ENCODE measurements at places on chromosomes 16 and 17.

DNA sequence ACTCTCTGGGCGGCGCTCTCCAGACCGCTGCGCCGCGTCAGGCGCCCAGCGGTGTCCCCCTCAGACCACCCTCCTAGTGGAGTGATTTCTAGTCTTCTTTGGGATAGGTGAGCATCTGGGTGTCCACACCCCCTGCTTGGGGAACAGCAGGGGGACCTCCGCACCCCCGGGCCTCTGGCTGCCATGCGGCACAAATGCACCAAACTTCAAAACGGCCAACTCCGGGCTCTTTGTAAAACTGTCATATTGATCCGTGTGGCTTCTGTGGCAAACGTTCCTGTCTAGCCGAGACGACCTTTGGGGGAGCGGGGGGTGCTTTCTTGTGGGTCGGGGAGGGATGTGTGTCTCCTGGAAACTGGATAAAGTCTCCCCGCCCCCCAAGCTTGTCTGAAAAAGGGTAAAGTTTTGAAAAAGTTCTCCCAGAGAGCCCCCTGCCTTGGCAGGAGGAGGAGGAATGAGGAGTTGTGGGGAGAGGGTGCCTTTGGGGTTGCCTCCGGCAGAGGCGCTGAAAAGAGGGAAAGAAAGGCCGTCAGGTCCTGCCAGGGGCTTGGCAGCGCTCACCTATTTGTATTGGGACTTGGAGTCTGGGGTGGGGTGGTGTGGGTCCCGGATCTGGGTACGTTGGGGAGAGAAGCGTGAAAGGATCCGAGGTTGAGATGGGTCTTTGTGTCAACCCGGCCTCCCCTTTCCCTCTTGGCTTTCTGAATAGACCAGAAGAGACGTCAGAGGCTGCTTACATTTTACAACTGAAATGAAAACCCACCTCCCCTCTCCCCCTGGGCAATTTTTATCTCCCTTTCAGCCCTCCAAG lies 2.2 kb upstream of the CHD3 start:
- peak; percentile 64 for DNase-seq

- DNase-seq, result no peak
Observed at GRCh38 chr16:31118223-31119155, 1.0 kb downstream of the KAT8 start.

- no peak for DNase-seq
Observed at GRCh38 chr17:74740173-74740572, 3.1 kb downstream of the RAB37 start.

DNA sequence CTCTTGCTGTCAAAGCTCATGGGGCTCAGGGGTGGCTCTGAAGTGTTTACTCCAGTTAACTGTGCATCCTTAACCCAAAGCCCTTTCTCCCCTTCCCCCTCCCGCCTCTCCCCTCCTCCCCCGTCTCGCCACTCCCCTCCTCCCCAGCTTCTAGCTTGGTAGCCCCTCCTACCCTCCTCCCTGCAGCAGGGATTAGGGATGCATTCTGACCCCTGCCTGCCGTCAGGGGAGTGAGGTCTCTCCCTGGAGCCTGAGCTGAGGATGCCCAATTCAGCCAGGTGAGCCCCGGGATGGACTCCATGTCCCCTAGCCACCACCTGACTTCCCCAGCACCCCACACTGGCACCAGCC lies 1.6 kb downstream of the HS3ST6 start:
- no peak for DNase-seq

- no peak for DNase-seq
Observed at GRCh38 chr16:67156143-67156844, 3.4 kb downstream of the TRADD start.

GRCh38 chr17:18087610-18088491 lies at the start of gene DRG2:
Gene DRG2, plus strand, starts transcription at chr17:18087948. Its CDS starts 76 bp downstream, at chr17:18088024.
- peak; percentile 76 for DNase-seq

DNA sequence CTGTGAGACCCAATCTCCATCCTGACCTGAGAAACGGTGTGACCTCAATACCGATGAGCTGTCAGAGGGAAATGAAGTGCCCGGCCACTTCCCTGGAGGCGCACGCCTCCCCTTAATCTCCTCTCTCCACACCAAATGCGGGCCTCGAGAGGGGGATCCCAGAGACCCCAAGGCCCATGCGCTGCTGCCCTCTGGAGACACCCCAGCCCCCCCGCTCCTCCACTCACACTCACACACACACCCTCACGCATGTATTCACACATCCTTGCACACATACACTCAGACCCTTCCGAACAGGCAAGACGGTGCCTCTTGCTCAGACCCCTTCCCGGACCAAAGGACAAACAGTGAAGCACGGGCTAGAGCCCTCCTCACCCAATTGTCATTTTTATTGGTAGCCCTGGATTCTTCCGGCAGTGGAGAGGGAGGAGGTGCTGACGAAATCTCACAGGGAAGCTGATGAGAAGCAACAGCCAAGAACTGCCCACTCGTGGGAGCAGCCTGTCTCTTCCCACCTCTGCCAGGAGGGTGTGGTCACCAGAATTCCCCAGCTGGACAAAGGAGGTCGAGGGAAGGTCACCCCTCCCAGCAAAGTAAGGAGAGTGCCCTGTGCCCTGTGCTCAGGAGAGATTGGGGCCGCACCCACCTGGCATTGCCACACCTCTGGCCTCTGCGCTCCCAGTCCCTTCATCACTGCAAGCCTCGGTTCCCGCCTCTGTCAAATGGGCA lies 136.0 kb upstream of the TNRC6C start:
- no peak for DNase-seq

GRCh38 chr16:21950782-21951521 lies 2.2 kb upstream of the UQCRC2 start:
- DNase-seq, result no peak

GRCh38 chr17:58960068-58960467 lies 146.6 kb downstream of the TRIM37 start:
- DNase-seq, result no peak

- DNase-seq, result no peak
Observed at GRCh38 chr17:7922269-7922844, 6.3 kb upstream of the RNF227 start.

DNA sequence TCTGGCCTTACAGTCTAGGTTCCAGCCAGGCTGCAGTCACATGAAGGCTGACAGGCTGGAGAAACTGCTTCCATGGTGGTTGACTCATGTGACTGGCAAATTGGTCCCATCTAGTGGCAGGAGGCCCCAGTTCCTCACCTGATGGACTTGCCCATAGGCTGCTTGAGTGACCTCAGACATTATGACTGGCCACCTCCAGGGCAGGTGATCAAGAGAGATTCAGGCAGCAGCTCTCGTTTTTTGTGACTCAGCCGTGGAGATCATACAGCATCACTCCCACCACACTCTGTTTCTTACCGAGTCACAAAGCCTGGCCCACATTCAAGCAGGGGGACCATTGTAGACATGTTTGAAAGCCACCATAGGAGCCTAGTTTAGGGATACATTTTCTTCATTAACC lies 34.5 kb downstream of the SIAH1 start:
- no peak for DNase-seq

DNA sequence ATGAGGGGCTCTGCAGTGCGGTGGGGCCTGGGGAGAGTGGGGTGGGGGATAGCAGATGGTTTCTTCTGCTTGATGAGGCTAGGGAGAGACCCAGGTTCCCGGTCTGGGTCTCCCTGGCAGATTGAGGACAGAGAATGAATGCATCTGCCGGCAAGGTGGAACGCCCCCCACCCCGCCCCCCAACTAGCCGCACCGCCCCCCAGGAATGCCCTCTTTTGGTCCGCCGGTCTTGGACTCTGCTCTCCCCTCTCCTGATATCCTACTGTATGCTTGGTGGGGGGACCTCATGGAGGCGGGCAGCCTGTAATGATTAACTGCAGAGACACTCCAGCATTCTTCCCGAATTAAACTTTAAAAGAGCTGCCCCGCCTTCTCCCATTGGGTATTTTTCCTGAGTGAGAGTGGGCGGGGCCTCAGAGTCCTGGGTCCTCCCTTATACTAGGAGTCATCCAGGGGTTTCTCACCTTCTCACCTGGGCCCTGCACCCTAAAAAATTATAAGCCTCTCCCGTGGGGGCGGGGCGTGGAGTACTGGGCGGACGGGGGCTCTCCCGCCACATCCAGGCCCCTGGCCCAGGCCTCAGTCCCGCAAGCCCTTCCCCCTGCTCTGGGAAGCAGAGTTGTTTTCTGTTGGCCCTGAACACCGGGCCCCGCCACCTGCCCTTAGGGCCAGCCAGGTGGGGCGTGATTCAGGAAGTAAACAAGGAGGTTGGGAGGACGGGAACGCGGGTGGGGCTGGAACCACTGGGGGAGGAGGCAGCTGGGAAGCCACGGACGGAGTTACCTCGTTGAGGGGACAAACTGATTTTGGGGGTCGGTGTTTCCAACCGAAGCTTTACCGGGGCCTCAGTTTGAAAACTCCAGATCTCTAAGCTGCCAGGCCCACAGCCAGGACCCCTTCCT lies 1.5 kb downstream of the GRB7 start:
- DNase-seq, result no peak

DNA sequence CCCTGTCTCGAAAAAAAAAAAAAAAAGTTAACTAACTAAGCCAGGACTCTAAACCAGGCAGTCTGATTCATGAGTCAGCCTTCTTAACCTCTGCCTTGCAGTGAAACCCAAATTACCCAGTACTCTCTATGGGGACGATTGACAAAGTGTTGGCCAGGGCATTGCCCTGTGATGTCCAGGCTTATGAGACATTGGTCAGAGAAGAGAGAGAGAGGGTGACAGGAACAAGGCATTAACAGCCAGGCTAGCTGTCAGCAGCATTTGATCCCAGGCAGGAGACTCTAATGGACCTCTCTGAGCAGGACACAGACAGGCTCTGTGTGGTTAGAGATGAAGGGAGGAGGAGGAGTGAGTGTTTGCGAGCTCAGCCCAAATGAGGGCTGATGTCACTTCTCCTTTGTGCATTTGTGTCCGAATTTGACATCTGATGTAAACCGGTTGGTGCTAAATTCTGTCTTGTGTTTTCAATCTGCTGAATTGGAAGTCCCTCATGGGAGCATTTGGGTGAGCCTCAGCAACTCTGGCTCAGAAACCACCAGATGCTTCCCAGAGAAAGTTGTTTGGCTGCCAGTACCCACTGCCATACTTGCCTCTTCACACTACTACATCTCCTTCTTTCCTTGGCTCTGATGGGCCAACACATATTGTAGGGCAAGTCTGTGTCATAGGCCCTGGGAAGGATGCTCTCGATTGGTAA lies 4.3 kb upstream of the MYL4 start:
- no peak for DNase-seq

DNA sequence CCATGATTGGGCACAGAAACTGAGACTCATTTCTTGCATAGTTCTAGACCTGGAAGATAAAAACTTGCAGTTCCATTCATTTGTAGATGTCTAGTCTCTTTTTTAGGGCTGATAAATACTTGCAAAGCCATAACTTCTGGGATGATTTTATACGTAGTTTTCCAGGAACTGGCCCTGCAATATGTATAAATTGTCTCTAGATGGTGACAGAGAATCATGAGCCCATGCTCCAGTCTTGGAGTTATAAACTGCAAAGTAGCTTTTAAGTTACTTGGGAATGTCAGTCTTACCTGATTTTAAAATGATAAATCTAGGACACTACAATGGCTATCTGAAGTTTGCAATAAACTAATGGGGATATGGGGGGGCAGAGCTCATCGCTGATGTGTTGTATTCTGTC lies 3.0 kb upstream of the ADAMTS18 start:
- no peak for DNase-seq

DNA sequence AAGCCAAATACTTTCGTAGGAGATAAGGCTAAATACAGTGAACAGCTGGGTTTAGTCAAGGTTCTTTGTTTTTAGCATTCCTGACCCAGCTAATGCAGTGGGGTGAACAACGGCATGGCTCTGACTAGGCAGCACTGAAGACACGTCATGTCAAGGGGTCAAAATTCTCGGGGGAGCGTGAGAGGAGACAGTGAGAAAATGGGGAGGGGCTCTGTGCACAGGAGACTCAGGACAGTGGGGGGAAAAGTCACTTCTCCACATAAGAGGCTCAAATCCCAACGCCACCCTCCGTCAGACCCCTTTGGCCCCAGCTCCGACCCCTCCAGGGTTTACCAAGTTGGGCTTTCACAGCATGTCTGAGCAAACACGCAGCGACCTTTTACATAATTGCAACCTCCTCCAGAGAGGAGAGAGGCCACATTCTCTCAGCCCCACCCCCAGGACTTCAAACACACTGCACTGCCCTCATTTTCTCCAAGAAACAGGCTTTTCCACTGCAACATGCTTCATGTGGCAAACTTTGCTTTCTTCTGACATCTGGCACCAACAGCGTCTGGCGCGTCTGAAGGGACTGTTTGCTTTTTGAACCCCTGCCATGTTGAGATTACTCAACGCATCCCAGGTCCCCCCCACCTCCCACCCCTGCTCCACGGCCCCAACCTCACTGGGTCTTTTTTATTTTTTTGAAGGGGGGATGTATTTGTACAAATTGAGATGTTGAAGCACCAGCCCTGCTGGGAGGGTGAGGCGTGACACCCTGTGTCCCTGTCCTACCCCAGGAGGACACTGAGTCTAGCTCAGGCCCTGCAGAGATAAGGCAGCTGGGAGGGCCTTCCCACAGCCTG lies 30.0 kb downstream of the AXIN2 start:
- DNase-seq, result no peak

GRCh38 chr17:75877752-75878173 lies 618 bp downstream of the TRIM47 start:
- DNase-seq, result peak; percentile 64

- DNase-seq, result no peak
Observed at GRCh38 chr17:80432961-80433550, 18.1 kb downstream of the ENDOV start.

GRCh38 chr16:86354641-86355513 lies 155.4 kb upstream of the FOXF1 start:
- no peak for DNase-seq

GRCh38 chr17:7838090-7839075 lies 4.4 kb downstream of the KDM6B start:
- no peak for DNase-seq

DNA sequence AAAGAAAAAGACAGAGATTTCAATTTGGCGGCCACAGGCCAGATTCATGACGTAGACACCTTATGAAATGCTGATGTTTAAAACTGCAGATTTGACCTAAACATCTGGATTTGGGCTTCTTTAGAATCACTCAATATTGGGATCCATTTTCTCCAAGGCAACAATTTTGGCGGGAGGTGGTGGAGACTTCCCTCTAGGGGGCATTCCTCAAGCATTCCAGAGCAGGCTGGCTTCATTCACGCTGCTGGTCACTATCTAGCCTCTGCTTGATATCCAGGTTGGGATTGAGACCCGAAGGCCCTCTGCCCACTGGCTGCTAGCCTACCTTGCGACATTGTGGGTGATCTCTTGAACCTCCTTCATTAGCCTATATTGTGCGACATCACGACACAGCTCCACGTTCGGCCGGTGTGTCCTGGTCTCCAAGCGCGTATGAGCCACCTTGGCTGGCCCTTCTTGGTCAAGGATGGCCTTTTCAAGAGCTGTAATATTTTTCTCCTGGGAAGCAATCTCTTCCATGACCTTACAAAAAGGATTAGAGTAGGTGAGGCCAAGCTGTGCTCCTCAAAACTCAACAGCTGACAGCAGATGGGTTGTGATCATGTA lies 24.5 kb downstream of the FBXO39 start:
- DNase-seq, result no peak
